Stimulated activated CD8-positive, alpha-beta memory T cell treated with anti-CD3 and anti-CD28 coated beads, Interleukin-7, amount 100 ng/mL, for 48 hours (primary cell): ENCODE measurements at places on chromosomes 13 and 19.

DNA sequence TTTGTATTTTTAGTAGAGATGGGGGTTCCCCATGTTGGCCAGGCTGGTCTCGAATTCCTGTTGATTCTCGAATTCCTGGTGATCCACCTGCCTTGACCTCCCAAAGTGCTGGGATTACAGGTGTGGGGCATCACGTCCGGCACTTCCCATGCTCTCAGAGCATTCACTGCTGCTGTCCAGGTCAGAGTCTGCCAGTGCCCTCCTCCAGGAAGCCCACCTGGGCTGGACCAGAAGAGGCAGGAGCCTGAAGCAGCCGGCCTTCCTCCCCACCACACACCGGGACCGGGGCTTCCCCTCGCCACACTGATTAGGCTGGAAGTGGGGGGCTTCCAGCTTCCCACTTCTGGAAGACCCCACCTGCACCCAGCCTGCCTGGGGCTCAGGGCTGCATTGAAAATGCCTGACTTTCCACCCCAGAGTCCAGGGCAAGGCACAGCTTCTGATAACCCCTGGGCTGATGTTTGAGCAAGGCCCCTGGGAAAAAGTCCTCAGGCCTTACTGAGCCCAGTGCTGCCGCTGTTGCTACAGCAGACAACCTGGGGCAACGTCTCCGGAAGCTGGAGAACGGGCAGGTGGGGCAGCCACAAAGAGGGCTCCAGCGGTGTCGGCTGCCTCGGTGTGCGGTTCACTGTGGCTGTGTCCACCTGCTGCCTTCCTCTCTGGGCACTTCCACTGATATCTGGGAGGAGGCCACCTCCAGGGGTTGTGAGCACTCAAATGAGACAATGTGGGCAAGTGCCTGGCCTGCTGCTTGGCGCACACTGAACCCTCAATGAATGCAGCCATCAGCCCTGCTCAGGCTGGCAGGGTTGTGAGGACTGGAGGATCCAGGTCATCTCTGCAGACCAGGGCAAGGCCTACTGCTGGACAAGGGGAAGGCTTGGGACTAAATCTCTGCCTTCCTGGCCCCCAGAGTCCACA, 22.6 kb downstream of the CEBPA start:
- DNase-seq = no peak

DNA sequence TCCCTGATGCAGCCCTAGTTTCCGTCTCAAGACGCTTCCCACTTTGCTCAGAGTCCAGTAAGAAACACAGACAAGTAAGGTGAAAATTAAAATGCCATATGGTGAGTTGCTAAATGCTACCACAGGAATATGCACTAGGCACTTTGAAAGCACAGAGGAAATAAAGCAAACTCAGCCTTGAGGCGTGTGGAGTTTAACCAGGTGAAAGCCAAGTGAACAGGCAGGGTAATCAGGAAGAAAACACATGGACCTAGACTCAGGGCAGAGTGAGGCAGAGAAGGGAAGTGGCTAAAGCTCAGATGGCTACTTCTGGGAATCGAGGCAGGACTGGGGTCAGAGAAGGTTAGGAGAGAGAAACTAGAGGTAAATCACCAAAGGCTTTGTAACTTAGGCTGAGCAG, 5.4 kb upstream of the UBL3 start:
- DNase-seq = no peak

DNA sequence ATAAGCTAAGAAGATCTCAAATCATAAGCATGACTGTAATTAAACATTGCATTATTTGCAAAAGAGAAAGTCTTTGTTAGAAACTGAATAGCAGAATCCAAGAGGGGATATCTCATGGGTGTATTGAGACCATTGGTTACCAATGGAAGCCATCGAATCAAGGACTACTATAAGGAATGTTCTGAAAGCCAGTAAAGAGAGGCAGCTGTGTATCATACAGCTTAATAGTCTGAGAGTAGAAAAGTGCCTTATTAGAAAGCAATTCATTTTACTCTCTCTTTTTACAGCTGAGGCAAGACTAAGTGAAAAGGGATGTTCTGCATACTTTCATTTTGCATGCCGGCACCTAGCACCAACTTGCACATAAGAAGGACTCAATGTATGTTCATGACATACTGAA, 7.6 kb upstream of the DCT start:
- DNase-seq = no peak

DNA sequence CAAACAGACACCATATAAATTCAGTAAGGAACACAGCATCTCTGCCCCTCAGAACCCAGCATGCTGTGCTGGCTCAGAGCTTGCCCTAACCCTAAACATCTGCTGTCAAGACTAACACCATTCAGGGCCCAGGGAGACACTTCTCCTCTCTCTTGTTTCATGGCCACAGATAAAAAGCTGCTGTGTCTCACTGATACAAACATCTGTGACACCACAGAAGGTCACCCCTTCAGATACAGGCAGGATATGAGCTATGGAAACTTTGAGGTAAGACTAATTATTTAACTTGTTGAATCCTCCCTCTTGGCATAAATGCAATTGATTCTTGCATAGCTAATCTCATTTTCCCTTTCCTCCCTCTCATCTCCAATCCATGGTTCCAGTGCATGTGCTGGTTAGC, 61.6 kb upstream of the GPR12 start:
- DNase-seq = no peak

- no peak for DNase-seq
Observed at GRCh38 chr19:33580026-33580644, 41.6 kb upstream of the CHST8 start.

DNA sequence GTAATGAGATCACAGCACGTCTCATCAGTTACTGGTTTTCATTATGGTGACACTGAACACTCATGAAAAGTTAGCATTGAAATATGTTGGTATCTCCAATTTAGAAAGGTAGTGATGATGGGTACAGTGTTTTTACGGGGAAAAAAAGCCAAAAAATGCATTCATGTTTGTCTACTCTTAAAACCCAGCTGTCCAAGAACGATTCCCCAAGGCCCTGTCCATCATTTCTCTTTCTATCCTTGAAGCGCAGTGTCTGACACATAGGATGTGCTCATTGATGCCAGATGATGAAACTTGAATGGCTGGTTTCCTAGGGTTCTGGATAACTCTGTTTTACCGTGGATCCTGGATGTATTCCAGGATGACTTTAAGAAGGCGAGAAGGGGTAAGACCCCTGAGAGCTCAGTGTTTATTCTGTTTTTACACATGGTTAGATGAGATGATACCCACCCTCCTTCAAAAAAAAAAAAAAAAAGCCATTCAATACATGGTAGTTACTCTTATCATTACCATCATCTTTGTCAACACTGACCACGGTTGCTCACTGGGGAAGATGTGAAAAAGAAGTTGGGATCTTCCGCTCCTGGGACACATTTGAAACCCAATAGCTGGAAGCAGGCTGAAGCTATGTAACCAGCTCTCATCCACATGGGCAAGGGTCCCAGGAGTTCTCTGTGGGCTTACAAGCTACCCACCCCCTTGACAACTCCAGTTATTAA, 22.5 kb downstream of the SERP2 start:
- DNase-seq = no peak

GRCh38 chr13:75418997-75419396, 63.0 kb downstream of the TBC1D4 start:
- DNase-seq = no peak

DNA sequence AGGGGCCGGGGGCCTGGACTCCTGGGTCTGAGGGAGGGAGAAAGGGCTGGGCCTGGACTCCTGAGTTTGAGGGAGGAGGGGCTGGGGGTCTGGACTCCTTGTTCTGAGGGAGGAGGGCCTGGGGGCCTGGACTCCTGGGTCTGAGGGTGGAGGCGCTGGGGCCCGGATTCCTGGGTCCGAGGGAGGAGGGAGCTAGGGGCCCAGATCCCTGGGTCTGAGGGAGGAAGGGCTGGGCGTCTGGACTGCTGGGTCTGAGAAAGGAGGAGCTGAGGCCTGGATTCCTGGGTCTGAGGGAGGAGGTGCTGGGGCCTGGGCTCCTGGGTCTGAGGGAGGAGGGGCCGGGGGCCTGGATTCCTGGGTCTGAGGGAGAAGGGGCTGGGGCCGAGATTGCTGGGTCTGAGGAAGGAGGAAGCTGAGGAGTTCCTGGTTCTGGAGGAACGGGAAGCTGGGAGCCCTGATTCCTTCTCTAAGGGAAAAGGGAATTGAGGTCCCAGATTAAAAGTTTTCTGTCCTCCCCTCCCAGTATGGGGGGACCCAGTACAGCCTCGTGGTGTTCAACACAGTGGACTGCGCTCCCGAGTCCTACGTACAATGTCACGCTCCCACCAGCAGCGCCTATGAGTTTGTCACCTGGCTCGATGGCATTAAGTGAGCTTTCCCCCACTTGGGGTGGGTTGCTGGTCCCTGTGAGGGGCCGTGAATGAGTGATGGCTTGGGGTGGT, 721 bp downstream of the MED25 start:
- DNase-seq = no peak

GRCh38 chr19:46995492-46995891, 24.1 kb upstream of the NPAS1 start:
- no peak for DNase-seq

DNA sequence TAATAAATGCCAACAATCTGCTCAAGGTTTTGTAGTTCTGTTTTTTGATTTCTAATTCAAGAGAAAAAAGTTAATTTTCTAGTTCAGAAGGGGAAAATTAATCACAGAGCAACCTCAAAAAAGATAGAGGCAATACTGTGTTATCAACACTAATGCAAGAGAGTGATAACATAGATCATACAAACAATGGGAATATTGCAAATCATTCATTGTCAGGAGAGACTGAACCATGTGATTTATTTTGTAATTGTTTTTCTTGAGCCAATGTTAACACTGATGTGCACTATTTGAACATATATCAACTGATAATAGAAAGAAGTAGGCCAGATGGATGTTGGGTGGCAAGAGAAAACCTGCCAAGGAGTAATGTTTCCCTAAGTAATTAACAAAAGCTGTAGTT, 19.9 kb downstream of the PCDH9 start:
- DNase-seq = no peak

DNA sequence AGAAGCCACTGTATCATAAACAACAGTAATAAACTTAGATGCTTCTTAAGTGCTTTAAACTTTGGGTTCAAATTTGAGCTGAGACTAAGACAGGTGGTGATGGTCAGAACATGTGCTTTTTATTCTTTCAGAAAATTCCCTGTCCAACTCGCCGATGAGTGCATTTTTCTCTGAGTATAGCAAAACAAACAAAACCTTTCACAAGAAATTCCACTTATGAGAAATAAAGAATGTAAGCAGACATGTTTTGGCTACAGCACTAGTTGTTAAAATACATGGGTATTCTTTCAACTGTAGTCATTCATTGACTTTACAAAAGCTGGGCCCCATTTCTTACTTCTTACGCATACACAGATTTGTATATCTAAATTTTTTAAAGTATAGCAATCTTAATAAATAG, 125.6 kb downstream of the SPRY2 start:
- no peak for DNase-seq

DNA sequence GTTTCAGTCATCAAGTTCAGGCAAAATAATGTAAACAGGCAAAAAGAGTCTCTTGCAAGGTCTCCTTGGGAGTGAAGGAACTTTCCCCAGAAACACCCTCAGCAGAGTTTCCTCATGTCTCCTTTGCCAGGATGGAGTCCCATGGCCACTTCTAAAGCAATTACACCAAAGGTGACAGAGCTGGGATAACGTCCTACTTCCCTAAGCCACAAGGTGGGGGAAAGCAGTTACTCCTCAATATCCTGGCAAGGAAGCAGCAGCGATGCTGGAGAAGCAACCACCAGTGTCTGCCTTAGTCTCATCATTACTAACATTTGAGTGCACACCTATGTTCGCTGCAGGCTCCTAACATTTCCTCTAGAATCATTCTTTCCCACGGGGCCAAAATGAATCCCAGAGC, 88.6 kb downstream of the UBL3 start:
- no peak for DNase-seq

DNA sequence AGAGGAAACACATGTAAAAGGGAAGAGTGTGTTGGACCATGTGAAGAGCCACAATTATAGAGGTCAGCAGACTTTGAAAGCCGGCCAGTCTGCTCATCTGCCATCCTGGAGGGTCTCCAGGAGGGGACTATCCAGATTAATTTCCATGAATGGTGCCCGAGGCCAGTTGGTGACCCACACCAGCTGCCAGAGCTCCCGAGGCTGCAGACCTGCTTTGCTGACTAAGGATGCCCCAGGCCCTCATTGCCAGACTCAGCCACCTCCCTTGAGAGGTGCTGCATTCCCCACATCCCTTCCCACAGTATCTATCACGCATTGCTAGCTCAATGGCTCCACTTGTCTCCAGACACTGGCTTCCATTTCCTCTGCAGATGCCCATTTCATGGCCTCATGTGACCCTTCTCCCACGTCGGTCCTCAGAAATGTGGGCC, 110.3 kb downstream of the NALCN start:
- DNase-seq = no peak

- peak; percentile 19 for DNase-seq
Observed at GRCh38 chr19:38699027-38699346, 45.3 kb downstream of the CAPN12 start.

GRCh38 chr13:113880651-113881611, 17.1 kb upstream of the GAS6 start:
- no peak for DNase-seq

GRCh38 chr13:30421093-30422053, 920 bp upstream of the UBE2L5 start:
- no peak for DNase-seq

DNA sequence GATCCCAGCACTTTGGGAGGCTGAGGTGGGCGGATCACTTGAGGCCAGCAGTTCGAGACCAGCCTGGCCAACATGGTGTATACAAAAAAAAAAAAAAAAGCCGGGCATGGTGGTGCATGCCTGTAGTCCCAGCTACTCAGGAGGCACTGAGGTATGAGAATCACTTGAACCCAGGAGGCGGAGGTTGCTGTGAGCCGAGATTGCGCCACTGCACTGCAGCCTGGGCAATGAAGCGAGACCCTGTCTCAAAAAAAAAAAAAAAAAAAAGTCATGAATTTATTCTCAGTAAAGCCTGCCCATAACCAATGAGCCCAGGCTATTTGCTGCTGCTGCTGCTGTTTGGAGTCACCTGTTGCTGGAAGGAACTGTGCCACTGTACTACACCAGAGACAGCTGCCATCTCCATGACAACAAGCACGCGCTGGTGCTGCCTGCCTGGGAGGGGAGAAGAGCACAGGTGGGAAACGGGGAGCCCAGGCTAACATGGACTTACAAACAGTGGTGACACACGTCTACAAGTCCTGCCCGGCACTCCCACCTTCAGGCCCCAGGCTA, 11.3 kb downstream of the ZFR2 start:
- DNase-seq = no peak
